ENCODE measurements at places on chromosomes 12 and 14.

DNA sequence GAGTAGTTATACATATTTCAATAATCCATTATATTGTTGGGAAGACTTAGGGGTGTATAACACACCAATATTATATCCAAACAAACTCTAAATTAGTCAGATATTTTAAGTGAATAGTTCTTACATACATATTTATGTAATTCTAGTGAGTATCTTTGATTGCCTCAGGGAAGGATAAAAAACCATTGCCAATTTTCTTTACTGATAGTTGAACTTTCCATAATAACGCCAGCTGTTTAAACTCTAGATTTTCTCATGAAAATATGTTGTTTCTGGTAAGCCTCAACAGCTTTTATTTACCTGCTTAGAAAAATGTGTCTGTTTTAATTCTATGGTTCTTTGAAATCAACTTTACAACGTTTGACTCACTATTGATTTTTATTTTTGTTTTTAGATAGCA, 959.6 kb upstream of the NOVA1 start:
- no peak for DNase-seq

DNA sequence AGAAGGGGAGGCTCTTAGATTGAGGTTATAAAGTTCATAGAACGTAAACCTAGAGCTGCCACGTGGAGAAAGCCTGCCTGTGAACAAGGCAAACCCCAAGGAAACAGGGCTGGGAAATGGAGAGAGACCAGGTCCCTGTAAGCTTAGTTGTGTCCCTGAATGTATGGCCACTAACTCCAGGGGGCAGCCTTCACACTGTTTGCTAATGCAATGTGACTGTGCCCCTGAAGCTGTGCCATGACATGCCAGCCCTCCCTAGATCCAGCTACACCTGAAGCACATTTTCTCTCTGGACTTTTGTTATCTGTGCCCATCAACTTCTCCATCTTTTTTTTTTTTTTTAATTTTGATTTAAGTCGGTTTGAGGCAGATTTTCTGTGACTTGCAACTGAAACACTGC, 60.6 kb upstream of the TMCC3 start:
- no peak for DNase-seq

DNA sequence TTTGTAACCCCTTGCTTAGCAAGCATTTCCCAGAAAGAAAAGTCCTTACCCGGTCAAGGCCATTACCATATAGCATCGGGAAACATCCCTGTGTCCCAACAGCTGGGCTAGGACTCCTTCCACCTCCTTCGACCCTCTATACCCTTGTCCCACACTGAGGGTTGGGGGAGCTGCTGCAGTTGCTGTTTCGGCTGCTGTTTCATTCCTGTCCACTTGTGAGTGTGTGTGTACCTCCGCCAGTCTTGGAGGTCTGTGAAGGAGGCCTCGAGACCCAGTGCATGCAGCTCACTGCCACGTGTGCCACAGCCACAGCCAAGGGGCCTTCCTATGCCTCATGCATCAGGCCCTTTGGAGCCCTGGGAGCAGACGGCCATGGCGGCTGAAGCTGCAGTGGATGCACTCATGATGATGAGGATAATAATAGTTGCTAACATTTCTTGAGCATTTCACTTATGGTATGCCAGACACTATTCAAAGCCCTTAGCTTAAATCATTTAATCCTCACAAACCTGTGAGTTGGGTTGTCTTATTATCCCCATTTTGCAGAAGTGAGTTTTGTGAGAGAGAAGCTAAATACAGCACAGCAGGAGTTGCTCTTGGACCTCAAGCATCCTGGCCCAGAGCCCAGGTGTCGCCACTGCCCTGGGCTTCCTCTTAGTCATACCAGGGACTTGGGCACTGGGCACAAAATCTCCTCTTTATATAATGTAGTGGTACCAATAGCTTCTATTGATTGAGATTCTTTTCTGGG, 156.5 kb downstream of the PRKCH start:
- no peak for DNase-seq

DNA sequence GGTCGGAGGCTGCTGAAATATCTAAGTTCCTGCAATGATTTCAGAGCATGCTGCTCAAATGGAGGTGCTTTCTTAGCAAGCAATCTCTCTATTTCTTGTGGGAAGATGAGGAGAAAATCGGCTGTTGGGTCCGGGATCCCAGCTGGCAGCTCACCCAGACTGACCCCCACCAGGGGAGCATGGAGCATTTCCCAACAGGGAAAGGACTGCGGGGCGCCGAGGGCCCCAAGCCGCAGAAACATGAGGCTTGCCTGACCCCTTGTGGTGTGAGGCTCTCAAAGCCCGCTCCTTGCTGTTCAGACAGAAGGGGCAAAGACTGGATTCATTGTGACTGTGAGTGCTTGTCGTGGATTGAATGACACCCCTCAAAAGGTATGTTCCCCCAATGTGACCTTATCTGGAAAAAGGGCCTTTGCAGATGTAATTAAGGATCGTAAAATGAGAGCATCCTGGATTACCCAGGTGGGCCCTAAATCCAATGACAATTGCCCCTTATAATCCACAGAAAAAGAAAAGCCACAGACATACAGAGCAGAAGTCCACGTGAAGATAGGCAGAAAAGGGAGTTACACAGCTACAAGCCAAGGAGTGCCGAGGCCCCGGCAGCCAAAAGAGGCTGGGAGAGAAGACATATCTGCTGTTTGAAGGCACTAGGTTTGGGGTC, 116.3 kb upstream of the VASH1 start:
- DNase-seq: peak; percentile 20

DNA sequence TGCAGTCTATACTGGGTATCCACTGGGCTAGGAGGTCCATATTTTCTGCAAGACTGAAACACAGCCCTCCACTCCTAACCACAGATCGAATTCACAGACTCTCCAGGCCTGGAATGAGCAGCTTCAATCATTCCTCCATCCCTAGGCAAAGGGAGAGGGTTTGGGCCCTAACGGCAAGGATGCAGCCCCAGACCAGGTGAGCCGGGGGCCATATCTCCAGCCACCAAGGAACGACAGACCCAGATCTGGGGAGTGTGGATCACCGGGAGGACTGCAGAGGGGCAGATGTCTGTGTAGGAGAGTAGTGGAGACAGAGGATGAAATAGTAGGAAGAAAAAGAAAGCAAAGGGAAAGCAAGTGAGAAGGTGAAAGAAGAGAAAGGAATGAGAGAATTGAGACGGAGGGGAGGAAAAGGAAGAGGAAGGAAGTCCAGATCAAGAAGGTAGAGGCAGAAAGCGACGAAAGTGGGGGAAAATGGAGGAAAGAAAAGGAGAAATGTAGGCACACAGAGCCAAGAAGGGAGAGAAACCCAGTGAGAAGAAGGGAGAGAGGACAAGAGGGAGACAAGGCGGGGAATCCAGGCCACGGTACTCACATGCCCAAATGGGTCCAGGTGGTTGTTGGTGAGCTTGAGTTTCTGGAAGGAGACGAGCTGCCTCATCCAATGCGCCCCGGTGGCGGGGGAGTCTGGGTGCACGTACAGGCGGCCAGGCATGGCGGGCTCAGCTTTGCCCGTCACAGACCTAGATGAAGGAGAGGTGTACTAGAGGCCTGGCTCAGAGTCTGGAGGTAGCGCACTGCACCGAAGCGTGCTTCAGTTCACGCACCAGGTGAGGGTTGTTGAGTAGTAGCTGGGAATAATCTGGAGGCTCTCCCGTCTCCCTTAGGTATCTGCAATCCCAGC, 7.7 kb downstream of the TBX5 start:
- DNase-seq: no peak

DNA sequence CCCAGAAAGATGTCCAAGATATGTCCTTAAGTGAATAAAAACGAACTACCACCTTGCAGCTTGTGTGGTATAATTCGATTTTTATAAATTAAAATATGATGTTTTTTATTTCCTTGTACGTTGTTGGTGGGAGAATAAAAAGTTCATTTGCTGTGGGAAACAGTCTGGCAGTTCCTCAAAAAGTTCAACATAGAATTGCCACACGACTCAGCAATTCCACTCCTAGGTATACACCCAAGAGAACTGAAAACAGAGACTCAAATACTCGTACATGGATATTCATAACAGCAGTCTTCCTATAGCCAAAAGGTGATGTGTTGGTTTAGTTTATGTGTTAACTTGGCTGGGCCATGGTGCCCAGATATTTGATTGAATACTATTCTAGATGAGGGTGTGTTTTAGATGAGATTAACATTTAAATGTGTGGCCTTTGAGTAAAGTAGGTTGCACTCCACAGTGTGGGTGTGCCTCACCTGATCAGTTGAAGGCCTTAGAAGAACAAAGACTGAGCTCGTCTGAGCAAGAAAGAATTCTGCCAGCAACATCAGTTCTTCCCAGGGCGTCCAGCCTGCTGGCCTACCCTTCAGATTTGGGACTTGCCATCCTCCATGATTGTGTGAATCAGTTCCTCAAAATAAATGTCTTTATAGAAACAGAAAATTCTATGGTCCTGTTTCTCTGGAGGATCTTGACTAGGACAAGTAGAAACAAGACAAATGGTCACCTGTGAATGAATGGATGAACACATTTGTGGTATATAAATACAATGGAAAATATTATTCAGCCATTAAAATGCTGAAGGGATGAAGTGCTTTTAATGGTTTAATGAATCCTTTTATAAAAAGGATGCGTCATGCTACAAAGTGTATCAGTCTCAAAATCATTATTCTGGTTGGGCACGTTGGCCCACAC, 5.1 kb upstream of the DENR start:
- no peak for DNase-seq

DNA sequence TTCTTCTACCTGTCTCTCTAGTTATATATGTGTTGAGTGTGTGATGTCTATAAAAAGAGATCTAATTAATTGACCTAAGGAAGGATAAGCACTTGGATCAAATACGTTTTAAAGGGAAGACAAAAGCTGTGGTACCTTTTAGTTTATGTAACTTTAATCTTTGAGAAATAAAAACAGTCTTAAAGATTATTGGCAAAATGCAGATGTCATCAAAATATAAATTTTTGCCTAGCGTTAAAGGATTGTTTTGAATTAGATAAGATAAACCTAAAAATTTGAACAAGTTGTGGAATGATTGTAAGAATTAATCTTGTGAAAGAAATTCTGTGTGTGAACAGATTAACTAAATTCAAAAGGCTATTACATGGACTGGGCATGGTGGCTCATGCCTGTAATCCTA, 42.9 kb downstream of the C12orf56 start:
- no peak for DNase-seq

DNA sequence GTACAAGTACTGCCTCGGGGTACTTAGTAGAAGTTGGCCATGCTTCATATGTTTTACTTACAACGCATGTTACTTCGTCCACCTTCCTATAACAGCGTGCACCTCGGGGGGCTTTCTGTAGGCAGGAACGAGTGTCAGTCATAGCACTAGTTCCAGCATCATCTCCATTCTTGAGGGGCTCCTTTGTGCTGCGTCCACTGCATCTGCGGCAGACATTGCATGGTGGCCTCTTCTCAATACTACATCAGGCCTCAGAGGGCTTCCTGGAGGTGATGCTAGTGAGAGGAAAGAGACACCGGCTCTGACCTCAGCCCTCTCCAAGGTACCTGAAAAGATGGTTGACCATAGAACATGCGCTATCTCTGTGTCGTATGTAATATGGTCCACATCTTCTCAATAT, 121.2 kb upstream of the RTL1 start:
- DNase-seq: no peak

DNA sequence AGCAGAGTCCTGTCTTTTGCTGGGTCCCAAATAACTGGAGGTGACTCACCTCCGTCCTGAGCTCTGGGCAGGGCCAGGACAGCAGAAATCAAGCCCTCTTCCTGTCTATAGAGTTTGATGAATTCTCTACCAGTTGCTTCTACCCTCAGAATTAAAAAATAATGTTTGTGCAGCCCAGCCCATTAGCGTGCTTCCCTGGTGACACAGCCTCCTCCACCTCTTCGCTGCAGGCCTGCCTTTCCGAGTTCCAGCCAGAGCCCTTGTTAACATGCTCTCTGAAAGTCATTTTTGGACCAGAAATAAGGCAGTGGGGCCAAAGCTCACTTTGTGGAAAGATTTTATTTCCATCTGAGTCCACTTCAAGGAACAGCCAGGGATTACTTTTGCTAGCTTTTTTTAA, 94.0 kb downstream of the TBX5 start:
- DNase-seq: no peak

GRCh38 chr12:26830783-26831551, 2.0 kb downstream of the ITPR2 start:
- no peak for DNase-seq

DNA sequence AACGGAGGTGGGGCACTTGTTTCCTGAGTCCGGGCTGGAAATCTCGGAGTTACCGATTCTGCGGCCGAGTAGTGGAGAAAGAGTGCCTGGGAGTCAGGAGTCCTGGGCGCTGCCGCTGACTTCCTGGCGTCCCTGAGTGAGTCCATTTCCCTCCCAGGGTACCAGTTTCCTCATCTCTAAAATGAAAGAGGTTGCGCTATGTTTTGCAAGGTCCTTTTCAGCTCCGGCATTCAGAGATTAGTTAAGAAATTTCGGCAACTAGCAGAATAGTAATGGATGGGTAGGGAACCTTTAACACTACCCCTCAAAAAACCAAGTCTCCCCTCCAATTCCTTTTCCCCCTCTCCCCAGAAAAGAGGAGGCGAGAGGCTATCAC, 724 bp downstream of the BLOC1S1 start:
- no peak for DNase-seq

GRCh38 chr14:34270361-34270760, 191.7 kb downstream of the SPTSSA start:
- DNase-seq: no peak

GRCh38 chr12:46387670-46388069, 15.1 kb upstream of the SLC38A2 start:
- DNase-seq: no peak

DNA sequence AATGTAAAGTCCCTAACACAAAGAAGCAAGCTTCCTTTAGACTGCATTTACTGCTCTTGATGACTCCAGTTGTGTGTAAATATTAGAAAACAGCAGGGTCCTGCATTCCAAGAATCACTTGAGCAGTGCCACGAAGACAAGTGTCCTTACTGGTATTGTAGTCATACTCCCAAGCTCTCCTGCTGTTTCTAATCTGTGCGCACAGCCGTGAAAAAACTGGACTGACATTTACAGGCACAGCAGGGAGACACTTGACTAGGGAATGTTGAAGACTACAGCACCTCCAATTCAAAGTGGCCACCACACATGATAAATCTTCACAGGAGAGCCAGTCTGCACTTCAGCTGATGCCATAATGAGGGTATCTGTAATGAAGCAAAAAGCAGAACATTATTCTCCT, 91.4 kb downstream of the VRK1 start:
- DNase-seq: no peak

DNA sequence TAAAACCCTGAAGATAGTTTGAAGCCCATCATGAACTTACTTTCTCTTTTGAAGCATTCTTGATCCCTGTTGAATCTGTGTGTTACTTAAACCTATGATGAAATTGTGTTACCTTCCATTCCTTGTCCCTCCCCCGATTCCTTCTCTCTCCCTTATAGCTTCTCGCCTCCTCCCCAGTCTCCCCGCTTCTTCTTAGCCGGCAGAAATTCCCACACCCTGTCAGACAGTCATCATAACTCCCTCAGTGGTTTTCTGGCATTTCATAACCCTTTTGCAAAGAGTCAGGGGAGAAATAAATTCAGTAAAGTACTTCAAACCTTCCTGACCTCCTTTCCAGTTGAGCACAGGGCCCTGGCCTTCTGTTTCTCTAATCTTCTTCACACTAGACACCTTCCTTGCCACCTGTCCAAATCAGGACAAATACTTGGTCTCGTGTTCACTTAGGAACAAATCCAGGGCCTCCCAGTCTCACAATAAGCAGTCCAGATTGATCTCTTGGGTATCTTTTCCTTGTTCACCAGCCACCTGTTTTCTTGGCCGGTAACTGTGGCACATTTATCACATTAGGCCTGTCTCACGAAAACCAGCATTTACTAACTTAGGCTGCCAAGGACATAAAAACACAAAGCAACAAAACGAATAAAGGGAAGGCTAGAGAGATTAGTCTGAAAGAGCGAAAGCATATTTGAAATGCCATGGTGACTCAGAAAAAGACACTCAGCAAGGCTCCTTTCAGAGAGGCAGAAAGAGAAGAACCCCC, 355.9 kb downstream of the TMTC2 start:
- no peak for DNase-seq

Measured in caudate nucleus (tissue), 63 donors.